ENCODE measurements at places on chromosomes 11 and 22. TPM values are rescaled to one million over a fixed set of nuclear protein-coding genes. Genes with fewer than 3 reads are reported as not detected.

The FBLN1 gene
- total RNA-seq, result 189 TPM

The UCP3 gene
- total RNA-seq, result 0.47 TPM

The NTM gene
- total RNA-seq, result 1.5 TPM

The OR4D5 gene
- not detected for total RNA-seq

The FOLR2 gene
- not detected for total RNA-seq

The DEFB131B gene
- total RNA-seq, result not detected

The IGF2 gene
- total RNA-seq, result 549 TPM

The SPA17 gene
- total RNA-seq, result 9.1 TPM

The CCDC188 gene
- 0.17 TPM for total RNA-seq

The HDHD5 gene
- total RNA-seq, result 56.7 TPM

The C1QTNF4 gene
- total RNA-seq, result 0.60 TPM

The CRYBA4 gene
- total RNA-seq, result not detected

The PDGFD gene
- 42.9 TPM for total RNA-seq

The ABTB2 gene
- 3.3 TPM for total RNA-seq

The DAGLA gene
- 1.9 TPM for total RNA-seq

The NRGN gene
- 6.6 TPM for total RNA-seq

The PGR gene
- total RNA-seq, result 1.9 TPM

The MRGPRX3 gene
- not detected for total RNA-seq
